Chondrocyte (in vitro differentiated cells): ENCODE measurements at places on chromosomes 11 and 22. TPM values are rescaled to one million over a fixed set of nuclear protein-coding genes. Genes with fewer than 3 reads are reported as not detected.

DNA sequence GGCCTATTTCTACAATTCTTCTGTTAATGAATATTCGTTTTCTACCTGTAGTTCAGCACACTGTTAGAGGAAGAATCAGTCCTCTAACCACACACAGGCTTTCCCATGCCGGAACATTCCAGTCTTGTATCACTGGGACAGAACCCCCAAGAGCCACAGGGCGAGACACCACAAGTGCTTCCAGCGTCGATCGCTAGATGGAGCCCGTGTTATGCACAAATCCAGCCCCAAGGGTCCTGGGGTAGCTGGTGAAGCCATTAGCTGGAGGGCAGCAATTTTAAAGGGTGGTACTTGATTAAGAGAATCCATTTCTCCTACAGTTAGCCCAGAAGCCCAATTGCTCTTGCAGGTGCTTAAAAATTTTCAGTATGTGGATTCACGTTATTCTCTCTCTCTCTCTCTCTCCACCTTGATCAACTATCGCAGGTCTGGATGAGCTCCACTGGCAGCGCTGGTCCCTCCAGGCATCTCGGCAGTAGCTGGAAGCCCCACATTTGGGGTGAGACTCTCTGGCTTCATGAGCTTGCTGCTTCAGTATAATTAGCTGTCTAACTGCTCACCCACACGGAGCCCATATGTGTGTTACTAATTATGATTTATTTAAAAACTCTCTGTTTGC lies 148.2 kb upstream of the SNX19 start:
- H3K36me3 ChIP-seq, result no peaks in the 10 kb centered on the region
- DNase-seq, result no peak
- H3K4me1 ChIP-seq, result no peaks in the 10 kb centered on the region
- peaks cover 21% of the 10 kb centered on the region for H3K27me3 ChIP-seq

- peak overlapping the region; percentile 74 for H3K4me3 ChIP-seq
- peaks cover 9% of the 10 kb centered on the region for H3K4me1 ChIP-seq
- peaks cover 2% of the 10 kb centered on the region for H3K36me3 ChIP-seq
- peak; percentile 56 for DNase-seq
Measured at GRCh38 chr11:14642873-14643696, 519 bp upstream of the PDE3B start.

Gene FOLR3
- total RNA-seq, result not detected in 3 replicates

Gene MOGAT2
- not detected in 3 replicates for total RNA-seq

DNA sequence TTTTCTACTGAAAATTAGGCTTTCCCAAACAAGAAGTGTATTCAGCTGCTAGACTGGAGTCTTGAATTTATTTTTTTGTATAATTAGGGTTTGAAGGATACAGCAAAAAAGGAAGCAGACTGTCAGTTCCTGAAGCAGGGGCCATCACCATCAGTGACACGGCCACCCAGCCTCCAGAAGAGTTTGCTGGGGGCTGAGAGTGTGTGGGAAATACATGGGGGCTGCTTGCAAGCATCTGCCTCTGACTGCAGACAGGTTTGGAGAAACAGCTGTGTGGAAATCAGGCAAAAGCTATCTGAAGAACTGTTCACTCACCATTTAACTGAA lies 23.0 kb downstream of the FZD4 start:
- H3K27me3 ChIP-seq, result no peaks in the 10 kb centered on the region
- H3K4me3 ChIP-seq, result no peak overlapping the region
- peaks cover 2% of the 10 kb centered on the region for H3K36me3 ChIP-seq

Gene SSTR3
- not detected in 3 replicates for total RNA-seq

DNA sequence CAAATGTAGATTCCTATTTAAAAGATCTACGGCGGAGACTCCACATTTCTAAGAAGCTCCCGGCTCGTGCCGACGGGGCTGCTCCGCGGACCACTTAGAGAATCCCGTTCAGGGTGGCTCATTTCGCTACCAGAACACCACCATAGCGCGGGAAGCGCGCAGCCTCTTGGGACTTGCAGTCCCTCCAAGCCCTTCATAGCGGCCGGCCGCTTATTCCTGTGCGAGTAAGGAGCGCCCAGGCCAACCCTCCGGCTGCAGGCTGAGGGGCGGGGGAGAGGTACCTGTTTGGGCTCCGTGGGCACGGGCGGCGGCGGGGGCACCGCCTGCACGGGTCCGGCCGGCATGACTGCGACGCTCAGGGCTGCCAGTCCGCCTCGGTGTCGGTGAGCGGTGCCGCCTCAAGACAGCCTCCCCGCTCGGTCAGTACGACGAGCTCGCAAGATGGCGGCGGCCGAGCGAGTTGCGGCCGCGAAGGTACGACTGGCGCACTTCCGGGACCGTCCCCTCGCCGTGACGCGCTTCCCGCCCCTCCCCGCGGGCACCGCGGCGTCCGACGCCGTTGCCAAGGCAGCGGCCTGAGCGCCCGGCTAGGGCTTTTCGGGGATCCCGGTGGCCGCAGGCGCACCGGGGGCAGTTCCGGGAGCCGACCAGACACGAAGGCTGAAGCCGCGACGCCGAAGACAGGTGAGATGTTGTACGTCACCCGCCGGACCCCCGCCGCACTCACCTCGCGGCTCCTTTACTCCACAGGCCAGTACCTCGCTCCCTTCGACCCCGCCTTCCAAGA lies at the start of the genes CCDC157 and SF3A1:
Gene CCDC157, plus strand, starts transcription at position 559 of the 787 bp plus-strand sequence. CDS start 8,994 bp downstream, outside the sequence.
Gene SF3A1, minus strand, starts transcription at position 446 of the 787 bp plus-strand sequence. Its CDS starts 102 bp downstream, at position 344.
- peaks cover 7% of the 10 kb centered on the region for H3K36me3 ChIP-seq
- H3K27me3 ChIP-seq, result no peaks in the 10 kb centered on the region
- peak within 1 kb of the TSS; percentile 93 for H3K27ac ChIP-seq
- peaks cover 37% of the 10 kb centered on the region for H3K4me1 ChIP-seq
- DNase-seq, result no peak

DNA sequence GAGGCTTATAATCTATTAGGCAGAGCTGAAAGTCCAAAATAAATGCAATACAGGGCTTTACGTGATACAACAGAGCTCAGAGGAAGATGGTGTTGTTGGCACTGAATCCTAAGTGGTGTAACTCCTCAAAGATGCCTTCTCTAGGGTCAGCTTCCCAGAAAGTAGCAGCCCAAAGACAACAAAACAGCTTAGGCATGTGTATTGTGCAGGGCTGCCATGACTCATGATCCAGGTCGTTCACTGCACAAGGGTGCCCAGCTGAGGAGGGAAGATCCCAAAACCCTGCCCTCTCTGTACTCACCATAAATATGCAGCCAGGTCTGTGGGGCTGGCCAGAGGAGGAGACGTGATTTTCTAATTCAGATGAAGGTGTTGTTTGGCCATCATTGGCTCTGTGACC lies 59.4 kb upstream of the NNMT start:
- H3K27me3 ChIP-seq, result peaks cover 33% of the 10 kb centered on the region
- peaks cover 31% of the 10 kb centered on the region for H3K4me1 ChIP-seq
- peaks cover 10% of the 10 kb centered on the region for H3K36me3 ChIP-seq
- H3K4me3 ChIP-seq, result no peak overlapping the region

Gene OPCML
- total RNA-seq, result 0.73 to 3.3 TPM (median 2.7 TPM) in 3 replicates

DNA sequence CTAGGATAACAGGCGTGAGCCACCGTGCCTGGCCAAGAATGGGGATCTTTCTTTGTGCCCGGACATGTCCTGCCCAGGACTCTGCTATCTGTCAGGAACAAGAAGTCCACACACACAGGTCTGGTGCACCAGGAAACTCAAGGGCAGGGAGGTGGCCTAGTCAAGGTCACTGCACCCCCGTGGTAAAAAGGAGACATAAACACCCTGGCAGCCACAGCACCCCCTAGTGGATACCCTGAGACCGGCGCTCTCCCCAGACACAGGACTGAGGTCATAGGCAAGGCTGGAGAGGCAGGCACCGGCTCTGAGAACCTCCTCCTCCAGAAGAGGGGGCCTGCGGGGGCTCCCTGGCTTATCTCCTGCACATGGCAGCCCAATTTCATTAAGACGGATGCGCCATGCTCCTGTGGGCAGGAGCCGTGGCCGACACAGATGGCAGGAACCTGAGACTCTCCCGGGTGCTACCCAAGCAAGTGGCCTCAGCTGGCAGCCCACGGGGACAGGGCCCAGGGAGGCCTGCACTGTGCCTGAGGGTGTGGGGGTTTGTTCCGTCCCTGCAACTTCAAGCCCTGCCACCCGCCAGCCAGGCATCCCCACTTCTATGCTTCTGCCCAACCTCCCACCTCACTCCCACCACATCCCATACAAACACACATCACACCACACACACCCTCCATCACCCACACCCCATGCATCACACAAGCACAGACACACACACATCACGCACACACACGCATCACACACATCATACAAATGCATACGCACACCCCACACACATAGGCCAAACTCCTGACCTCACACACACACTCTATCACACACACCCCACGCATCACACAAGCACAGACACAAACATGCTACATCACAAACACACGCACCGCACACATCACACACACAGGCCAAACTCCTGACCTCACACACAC lies 19.6 kb downstream of the MACROD1 start:
- H3K27ac ChIP-seq, result no peak overlapping the region
- H3K4me3 ChIP-seq, result no peak overlapping the region
- H3K27me3 ChIP-seq, result no peaks in the 10 kb centered on the region

Gene VSIG10L2
- not detected in 3 replicates for total RNA-seq

GRCh38 chr11:132772703-132773545 lies 759.4 kb downstream of the OPCML start:
- no peak for DNase-seq
- no peak overlapping the region for H3K27ac ChIP-seq
- H3K27me3 ChIP-seq, result no peaks in the 10 kb centered on the region
- no peak overlapping the region for H3K4me3 ChIP-seq
- H3K4me1 ChIP-seq, result peaks cover 16% of the 10 kb centered on the region

DNA sequence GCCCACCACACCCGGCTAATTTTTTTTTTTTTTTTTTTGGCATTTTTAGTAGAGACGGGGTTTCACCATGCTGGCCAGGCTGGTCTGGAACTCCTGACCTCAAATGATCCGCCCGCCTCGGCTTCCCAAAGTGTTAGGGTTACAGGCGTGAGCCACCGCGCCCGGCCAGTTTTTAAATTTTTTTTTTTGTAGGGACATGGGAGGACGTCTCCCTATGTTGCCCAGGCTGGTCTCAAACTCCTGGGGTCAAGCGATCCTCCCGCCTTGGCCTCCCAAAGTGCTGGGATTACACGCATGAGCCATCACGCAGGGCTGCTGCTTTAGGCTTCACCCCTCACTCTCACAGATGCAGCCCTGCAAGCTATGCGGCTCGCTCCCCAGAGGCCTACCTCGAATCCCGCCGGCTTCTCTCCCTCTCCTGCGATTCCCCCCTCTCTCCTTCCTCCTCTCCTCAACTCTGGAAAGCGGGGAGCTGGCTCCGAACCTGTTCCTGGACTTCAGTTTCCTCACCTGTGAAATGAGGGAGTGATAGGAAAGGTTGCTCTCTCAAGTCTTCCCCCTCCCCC lies 926 bp downstream of the CCDC157 start:
- no peaks in the 10 kb centered on the region for H3K27me3 ChIP-seq
- peaks cover 2% of the 10 kb centered on the region for H3K36me3 ChIP-seq
- H3K4me1 ChIP-seq, result peaks cover 37% of the 10 kb centered on the region
- H3K4me3 ChIP-seq, result peak overlapping the region; percentile 91

GRCh38 chr11:72721689-72722049 lies 30.5 kb downstream of the ARAP1 start:
- H3K27ac ChIP-seq, result peak overlapping the region; percentile 83
- H3K4me1 ChIP-seq, result peaks cover 46% of the 10 kb centered on the region
- DNase-seq, result no peak
- no peaks in the 10 kb centered on the region for H3K27me3 ChIP-seq
- H3K36me3 ChIP-seq, result peaks cover 7% of the 10 kb centered on the region

Gene HEPHL1
- not detected in 3 replicates for total RNA-seq

Gene UBASH3B
- total RNA-seq, result 10.4 to 14.8 TPM (median 14.4 TPM) in 3 replicates

GRCh38 chr22:25598609-25599008 lies 34.1 kb downstream of the GRK3 start:
- H3K4me1 ChIP-seq, result no peaks in the 10 kb centered on the region
- H3K27ac ChIP-seq, result no peak overlapping the region
- H3K27me3 ChIP-seq, result no peaks in the 10 kb centered on the region
- DNase-seq, result no peak
- H3K4me3 ChIP-seq, result no peak overlapping the region

DNA sequence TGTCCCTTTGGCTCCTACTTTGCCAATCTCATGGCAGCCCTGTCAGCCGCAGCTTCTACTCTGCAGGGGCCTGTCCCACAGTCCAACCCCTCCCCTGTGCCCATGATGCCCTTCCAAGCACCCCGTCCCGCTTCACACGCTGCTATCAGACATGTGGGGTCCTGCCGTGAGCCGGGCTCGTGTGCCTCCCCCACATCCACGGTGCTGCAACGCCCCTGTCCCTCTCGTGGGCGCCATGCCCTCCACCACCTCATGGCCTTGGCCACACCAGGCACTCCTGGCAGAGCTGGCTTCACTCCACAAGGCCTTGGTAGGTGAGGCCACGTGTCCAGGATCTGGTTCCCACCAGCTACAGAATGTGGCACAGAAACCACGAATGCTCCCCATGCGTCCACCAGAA lies 23.0 kb downstream of the CHID1 start:
- H3K4me1 ChIP-seq, result peaks cover 5% of the 10 kb centered on the region
- no peak overlapping the region for H3K4me3 ChIP-seq
- H3K27ac ChIP-seq, result no peak overlapping the region

DNA sequence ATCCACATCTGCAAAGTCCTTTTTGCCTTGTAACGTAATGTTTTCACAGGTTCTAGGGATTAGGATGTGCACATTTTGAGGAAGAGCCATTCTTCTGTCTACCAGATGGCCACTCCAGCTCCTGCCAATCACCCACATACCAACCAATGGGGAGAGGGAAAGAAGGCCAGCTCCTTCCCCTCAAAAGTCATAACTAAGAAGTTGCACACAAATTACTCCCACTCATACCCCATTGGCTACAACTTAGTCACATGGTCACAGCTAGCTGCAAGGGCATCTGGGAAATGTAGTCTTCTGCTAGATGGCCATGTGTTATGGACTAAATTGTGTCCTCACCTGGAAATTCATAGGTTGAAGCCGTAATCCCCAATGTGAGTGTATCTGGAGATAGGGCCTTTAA lies 15.4 kb upstream of the MYOD1 start:
- H3K4me3 ChIP-seq, result no peak overlapping the region
- H3K27me3 ChIP-seq, result peaks cover 13% of the 10 kb centered on the region
- no peak overlapping the region for H3K27ac ChIP-seq
- no peak for DNase-seq
- no peaks in the 10 kb centered on the region for H3K36me3 ChIP-seq

GRCh38 chr11:44813401-44813800 lies 86.6 kb downstream of the TSPAN18 start:
- no peak for DNase-seq
- peaks cover 2% of the 10 kb centered on the region for H3K36me3 ChIP-seq
- H3K4me3 ChIP-seq, result no peak overlapping the region
- H3K27me3 ChIP-seq, result peaks cover 7% of the 10 kb centered on the region

Gene SCGB1A1
- total RNA-seq, result not detected in 3 replicates

DNA sequence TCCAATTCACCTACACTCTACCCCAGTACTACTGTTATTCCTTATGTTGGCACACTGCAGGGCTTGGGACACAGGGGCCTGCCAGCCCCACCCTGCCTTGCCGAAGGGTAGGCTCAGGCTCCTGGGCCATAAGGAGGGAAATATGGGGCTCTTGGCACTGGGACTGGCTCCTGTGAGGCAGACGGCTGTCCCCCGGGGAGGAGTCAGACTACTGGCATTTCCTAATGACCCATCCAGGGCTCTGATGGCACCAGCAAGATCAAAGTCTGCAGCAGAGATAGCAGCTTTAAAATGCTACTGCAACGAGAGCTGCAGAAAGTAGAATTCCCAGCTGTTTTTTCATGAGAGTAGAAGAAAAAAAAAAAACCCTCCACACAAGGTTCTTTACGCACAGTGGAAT lies 42.2 kb upstream of the CYP2D6 start:
- H3K27me3 ChIP-seq, result no peaks in the 10 kb centered on the region
- peaks cover 14% of the 10 kb centered on the region for H3K4me1 ChIP-seq
- DNase-seq, result no peak
